ENCODE measurements at places on chromosomes 1 and 21.

DNA sequence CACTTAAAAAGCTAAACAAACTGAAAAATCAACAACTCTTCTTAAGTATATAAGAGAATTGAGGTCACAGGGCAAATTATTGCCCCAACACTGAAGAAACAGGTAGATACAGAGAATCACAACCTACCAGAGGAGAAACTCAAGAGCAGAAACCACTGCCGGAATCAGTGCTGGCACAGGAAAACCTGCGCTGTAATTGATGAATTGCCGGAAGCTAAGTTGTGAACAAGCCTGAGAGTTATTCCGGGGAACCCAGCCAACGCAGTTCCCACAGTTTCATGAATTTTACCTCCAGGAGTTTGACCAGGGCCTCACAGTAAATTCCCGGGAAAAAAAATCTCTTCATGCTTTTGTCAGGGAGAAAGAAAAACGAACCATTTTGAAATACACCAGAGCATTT, 657.1 kb upstream of the BRINP3 start:
- no peak for DNase-seq

DNA sequence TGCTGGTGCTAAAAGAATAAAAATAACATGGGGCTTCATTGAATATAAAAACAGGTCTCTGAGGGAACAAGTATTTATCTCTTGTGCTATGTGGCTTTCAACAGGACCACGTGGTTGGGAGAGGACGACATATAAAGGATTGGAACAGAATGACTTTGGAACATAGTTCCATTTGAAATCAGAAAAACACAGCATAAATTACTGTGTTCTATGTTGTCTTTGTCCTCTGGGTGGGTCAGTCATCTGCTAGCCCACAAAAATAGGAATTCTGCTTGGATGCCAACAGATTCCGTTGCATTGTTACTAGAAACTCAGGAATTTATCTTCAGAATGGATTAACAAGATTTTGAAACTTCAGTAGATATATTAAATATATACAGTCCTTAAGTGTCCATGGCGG, 5.9 kb downstream of the CEP85 start:
- no peak for DNase-seq

- DNase-seq = no peak
Observed at GRCh38 chr1:150927624-150928023, 1.5 kb downstream of the SETDB1 start.

GRCh38 chr21:45854690-45855247, 126.8 kb upstream of the COL6A1 start:
- DNase-seq = no peak

DNA sequence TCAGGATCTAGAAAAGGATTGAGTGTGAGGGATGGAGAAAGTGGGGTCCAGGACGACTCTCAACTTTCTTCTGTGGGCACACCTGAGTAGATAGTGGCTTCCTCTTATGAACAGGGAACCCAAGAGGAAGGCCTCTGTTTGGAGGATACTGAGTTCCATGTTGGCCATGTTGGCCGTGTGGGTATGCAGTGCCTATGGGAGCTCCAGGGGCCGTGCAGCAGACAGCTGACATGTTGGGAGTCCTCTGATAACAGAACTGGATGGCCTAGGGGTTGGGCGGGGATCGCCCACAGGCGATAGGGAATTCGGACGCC, 43.0 kb downstream of the TMEM53 start:
- no peak for DNase-seq

DNA sequence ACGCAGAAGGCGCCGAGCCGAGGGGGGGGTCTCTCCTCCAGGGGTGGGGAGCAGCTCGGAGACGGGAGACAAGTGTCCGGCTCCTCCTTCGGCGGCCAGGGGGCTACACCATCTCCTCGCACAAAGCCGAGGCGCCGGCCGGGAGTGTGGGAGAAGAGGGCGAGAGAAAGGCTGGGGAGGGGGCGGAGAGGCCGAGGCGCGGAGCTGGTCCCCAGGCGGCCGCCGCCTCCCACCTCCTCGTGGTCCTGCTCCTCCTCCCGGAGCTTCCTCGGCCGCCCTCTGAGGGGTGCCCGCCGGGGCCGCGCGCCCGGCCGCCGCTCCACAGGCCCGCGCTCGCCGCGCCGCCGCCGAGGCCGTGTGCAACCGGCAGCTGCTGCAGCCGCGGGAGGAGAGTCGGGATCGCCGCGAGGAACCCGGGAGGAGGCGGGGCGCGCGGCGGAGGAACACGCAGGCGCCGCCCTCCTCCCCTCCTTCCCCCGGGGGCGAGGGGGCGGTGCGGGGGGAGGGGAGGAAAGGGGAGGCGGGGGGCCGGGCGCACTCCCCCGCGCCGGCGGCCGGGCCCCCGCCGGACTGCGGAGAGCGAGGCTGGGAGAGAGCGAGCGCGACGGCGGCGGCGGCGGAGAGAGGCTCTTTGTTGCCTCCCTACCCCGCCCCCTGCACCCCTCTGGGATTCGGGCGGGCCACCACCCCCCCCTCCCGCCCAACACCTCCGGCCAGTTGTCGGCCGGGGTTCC, at the start of gene ENAH:
Gene ENAH (minus strand): TSS at position 395 of the 734 bp plus-strand sequence. CDS start 433 bp downstream, outside the sequence.
- DNase-seq = peak; percentile 8

DNA sequence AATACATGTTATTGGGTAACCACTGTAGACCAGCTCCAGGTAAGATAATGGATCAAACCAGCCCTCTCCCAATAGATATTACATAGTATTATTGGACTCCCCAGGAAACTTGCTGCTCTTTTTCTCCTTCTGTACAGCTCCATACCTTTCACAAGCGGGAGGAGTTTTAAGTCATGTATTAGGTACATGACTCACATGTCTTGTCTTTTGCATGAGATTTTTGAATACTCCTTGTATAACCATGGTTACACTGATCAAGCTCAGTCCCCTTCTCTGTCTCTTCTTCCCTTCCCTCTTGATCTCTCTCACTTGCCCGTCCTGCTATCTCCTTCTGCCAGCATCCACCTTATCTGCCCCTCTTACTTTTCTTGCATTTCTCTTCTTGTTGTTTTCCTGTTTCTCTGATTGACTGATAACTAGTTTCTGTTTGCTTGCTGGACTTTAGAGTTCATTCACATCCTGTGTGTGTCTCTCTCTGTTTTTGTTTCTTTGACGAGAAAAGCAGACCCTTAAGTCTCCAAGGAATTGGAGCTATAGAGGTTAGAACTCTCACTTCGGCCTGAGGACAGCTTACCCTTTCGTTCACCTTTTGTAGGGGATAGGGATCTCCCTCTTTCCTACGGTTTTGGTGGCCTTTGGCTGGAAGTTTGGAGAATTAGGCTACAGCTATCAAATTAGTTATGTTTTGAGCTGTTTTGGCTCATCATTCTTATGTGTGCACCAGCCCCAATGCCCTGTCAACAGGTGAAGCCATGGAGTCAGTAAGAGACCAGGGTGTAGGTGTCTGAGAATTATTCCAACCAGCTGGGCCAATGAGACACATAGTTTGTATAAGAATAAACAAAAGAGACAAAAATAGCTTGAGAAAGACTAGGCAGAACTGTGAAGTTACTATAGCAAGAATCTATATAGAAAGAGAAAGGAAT, 49.0 kb upstream of the ASB17 start:
- no peak for DNase-seq
